ENCODE measurements at places on chromosomes 5 and 9. TPM values are rescaled to one million over a fixed set of nuclear protein-coding genes. Genes with fewer than 3 reads are reported as not detected.

Gene EGFLAM
- not detected for total RNA-seq

Gene AGXT2
- total RNA-seq, result not detected

Gene RNF180
- 5.3 TPM for total RNA-seq

Gene EIF4EBP3
- total RNA-seq, result 14.7 TPM

- DNase-seq, result no peak
- no peaks in the 10 kb centered on the region for H3K36me3 ChIP-seq
- H3K4me1 ChIP-seq, result no peaks in the 10 kb centered on the region
These were observed 23.4 kb downstream of the DMRTA1 start for GRCh38 chr9:22469928-22470544.

DNA sequence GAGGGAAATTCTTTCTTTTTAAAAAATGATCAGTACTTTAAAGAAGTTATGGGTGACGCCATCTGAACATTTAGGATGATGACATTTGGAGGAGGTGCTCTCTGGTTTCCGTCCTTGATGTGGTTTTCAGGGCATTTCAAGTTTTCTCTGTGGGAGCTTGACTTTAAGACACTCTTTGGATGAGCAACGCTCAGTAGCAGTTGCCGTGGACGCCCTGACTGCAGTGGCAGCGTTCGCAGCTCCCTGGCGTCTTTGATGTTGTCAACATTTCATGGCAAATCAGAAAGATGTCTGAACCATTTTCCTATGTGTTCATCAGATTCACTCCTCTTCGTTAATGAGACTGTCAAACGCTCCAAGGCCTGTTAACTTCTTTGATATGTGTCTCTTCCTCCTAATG, 86.1 kb downstream of the ZNF354C start:
- no peaks in the 10 kb centered on the region for H3K4me1 ChIP-seq
- H3K4me3 ChIP-seq, result no peak overlapping the region
- H3K36me3 ChIP-seq, result peaks cover 2% of the 10 kb centered on the region
- no peak for DNase-seq
- H3K27me3 ChIP-seq, result no peaks in the 10 kb centered on the region

DNA sequence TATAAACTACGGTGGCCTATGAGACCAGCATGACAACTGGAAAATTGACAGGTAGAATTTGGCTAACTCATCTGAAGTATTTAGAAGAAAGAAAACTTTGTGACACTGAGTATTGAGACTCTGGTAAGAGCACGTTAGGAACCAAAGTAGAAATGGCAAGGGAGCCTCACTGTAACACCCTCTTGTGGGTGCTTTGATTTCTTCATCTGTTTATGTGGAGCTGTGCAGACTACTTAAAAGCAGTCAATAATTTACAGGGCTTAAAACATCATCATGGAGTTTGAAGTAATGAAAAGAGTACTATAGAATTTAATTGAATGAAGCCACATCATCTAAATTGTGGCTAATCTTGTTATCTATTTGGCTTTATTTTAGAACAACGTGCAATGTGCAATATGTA, 414.2 kb downstream of the CCDC171 start:
- DNase-seq, result no peak
- H3K27ac ChIP-seq, result no peak overlapping the region
- no peak overlapping the region for H3K4me3 ChIP-seq
- no peaks in the 10 kb centered on the region for H3K36me3 ChIP-seq
- H3K27me3 ChIP-seq, result no peaks in the 10 kb centered on the region
